ENCODE measurements at places on chromosomes 5 and 9. TPM values are rescaled to one million over a fixed set of nuclear protein-coding genes. Genes with fewer than 3 reads are reported as not detected.
A peak's percentile ranks its signal among the peaks of the same experiment; 100 is the strongest.

DNA sequence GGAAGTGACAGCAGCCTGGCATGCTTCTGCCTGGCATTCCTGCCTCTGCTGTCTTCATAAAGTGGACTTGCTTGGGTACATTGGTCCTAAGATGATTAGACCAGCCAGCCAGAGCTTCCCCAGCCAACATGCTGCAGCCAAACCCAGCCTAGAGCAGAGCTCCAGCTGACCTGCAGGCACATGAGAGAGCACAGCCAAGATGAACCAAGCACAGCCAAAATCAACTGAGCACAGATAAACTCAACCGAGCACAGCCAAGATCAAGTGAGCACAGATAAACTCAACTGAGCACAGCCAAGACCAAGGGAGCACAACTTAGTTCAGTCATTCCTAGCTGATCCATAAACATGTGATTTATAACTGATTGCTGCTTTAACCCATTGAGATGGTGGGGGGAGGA lies 266.5 kb downstream of the MSX2 start:
- DNase-seq = no peak

GRCh38 chr5:176658817-176659511 lies 11.7 kb downstream of the TSPAN17 start:
- DNase-seq = peak; percentile 57

DNA sequence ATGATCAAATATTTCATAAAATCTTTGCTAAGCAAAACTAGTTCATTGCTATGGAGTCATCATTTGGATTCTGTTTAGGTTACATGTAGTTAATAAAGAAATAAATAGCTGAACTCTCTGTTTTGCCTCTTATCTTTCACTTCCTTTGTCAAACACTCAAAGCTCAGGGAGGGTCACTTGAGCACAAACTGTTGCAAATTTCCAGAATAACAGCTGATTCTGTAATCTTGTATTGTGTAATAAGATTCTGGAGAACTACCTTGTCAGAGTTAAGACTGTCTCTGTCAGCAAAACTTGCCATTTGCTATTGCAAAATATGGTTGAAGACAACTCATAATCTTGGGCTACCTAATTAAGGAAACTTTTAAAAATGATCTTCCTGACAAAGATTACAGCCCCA lies 182.0 kb upstream of the MOCS2 start:
- DNase-seq = peak; percentile 79

The CXXC5 gene
- 75.9 TPM for total RNA-seq

The TMEM174 gene
- not detected for total RNA-seq

The HTR1A gene
- not detected for total RNA-seq

The SVEP1 gene
- 101 TPM for total RNA-seq

- no peak for DNase-seq
Measured at GRCh38 chr5:134248256-134248655, 22.4 kb upstream of the PPP2CA start.

The SPINK1 gene
- not detected for total RNA-seq

DNA sequence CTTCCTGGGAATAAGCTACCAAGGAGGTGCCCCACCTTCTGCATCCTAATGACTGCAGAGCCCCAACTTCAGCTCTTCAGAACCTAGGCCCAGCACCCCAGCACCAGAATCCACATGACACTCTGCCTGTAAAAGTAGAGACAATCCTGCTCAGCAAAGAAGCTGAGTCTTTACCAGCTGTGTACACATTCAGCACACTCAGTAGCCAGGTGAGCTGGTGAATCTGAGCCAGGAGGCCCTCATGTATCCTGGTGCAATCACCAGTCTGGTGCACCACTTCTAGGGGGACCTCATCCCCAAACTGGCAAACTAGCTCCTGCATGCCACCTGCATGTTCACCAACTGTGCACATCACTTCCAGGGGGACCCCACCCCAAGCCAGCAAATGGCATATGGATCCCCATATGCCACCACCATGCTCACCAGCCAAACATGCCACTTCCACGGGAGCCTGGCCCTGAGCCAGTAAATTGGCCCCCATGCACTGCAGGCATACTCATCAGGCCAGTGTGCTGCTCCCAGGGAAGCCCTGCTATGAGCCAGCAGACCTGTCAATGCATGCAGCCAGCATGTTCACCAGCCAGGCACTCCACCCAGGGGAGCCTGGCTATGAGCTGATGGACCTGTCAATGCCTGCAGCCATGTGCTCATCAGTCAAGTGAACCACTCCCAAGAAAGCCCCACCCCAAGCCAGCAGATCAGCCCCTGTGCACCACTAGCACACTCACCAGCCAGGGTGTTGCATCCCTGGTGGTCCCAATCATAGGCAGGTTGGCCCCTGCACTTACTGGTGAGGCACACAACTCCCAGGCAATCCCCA lies 15.6 kb upstream of the BTNL9 start:
- DNase-seq = no peak

- DNase-seq = peak; percentile 39
Measured at GRCh38 chr9:110109333-110110092, 98.4 kb downstream of the C9orf152 start.

DNA sequence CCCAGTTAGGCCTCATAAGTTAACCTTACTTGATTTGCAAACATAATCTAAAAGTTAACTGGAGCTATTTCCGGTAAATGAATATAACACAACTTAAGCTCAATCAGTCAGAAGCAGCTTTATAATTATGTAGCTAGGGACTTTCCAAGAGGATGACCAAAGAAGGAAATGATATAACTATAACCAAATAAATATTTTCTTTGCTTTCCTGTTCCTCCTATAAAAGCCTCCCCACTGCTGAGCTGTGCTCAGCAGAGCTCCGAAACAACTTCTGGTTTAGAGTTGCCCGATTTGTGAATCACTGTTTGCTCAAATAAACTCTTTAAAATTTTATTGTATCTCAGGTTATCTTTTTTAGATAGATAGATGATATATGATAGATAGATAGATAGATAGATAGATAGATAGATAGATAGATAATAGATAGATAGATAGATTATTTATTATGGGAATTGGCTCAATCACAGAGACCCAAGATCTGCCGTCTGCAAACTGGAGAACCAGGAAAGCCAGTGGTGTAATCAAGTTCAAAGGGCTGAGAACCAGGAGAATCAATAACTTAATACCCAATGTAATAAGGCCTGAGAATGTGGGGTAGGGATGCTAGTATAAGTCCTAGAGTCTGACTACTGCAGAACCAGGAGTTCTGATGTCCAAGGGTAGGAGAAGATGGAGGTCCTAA lies 19.3 kb upstream of the TMEM161B start:
- no peak for DNase-seq

GRCh38 chr5:85784746-85785145 lies 833.0 kb upstream of the COX7C start:
- no peak for DNase-seq

The GAS1 gene
- 25.0 TPM for total RNA-seq

DNA sequence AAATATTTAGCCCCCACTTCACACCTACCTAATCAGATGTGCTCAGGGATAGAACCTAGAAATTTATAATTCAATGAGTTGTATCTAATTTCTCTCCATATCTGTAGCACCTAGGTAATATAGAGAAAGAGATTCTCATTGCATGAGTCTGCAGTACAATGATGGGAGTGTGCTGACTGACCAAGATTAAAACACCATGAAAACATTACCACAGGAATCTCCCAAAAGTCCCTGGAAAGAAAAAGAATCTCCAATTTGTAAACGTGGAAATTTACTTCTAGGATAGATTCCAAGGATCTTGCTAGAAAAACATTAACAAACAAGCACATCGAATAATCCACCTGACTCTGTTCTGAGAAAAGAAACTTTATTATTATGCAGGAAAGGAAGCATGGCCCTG lies 45.0 kb upstream of the DMRTA1 start:
- DNase-seq = peak; percentile 12

The IL9 gene
- total RNA-seq = not detected

The SLC35A4 gene
- 17.0 TPM for total RNA-seq

GRCh38 chr5:126363658-126364057 lies 59.6 kb upstream of the GRAMD2B start:
- DNase-seq = no peak

GRCh38 chr5:168916852-168917251 lies 337.7 kb upstream of the PANK3 start:
- DNase-seq = peak; percentile 16

The SPINK13 gene
- total RNA-seq = not detected
